Right atrium auricular region (tissue), 2 donors: ENCODE measurements at places on chromosomes 6 and 20. TPM values are rescaled to one million over a fixed set of nuclear protein-coding genes. Genes with fewer than 3 reads are reported as not detected.

DNA sequence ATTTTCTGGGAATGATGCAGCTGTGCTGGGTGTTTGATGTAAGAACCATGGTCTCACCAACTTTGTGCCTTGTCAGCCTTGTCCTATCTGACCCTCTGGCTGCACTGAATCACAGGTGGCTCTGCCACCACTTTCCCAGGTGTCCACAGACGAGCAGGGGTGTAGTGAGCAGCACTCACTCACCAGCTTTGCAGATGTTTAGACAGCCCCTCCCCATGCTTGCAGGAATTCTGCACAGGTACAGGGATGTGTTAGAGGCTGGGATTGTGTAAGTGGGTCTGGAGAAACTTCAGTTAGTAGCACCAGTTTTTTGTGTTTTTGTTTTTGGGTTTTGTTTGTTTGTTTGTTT lies 88.2 kb upstream of the NAA20 start:
- DNase-seq, result no peak

Gene MYCT1
- total RNA-seq, result 8.1 TPM

GRCh38 chr6:56499095-56499494 lies 143.6 kb downstream of the DST start:
- DNase-seq, result no peak

Gene BTBD9
- total RNA-seq, result 14.2 TPM

GRCh38 chr6:134532694-134533624 lies 215.0 kb upstream of the SGK1 start:
- no peak for DNase-seq

- DNase-seq, result no peak
Observed at GRCh38 chr6:116251568-116252384, 2.1 kb downstream of the TSPYL4 start.

Gene DDX43
- 0.85 TPM for total RNA-seq

Gene AFG1L
- 4.1 TPM for total RNA-seq
